Renal cortex interstitium (tissue), 15 donors: ENCODE measurements at places on chromosomes 12 and 14. TPM values are rescaled to one million over a fixed set of nuclear protein-coding genes. Genes with fewer than 3 reads are reported as not detected.

DNA sequence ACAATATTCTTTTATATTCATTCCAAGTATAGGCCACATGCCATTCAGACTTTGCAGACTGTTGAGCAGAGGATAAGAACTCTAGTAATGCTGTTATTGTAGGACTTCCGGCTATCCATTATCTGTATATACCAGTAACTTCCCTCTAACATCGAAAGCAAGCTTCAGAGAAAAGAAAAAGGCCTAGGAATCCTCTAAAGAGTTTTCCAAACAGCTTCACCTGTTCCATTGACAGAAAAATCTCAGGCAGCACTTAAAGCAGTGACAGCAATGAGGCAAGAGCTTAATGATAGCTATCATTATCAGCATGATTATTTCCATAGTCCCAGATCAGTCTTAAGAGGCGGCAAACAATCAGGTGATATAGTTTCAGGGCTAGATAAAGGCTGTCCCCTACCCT, 1.8 kb downstream of the CPNE8 start:
- no peak for DNase-seq

GRCh38 chr14:35391388-35391710, 13.2 kb downstream of the NFKBIA start:
- DNase-seq = no peak

GRCh38 chr12:50057000-50057841, at the start of gene ASIC1:
Gene ASIC1, plus strand, starts transcription at chr12:50057596. Its CDS starts 1,171 bp downstream, at chr12:50058767.
- peak; percentile 64 for DNase-seq

Gene ADAM20
- 0.11 TPM for polyA plus RNA-seq

GRCh38 chr14:23568600-23569331, 1.2 kb upstream of the AP1G2 start:
- peak; percentile 18 for DNase-seq

Gene SERPINA10
- polyA plus RNA-seq = 0.27 TPM

DNA sequence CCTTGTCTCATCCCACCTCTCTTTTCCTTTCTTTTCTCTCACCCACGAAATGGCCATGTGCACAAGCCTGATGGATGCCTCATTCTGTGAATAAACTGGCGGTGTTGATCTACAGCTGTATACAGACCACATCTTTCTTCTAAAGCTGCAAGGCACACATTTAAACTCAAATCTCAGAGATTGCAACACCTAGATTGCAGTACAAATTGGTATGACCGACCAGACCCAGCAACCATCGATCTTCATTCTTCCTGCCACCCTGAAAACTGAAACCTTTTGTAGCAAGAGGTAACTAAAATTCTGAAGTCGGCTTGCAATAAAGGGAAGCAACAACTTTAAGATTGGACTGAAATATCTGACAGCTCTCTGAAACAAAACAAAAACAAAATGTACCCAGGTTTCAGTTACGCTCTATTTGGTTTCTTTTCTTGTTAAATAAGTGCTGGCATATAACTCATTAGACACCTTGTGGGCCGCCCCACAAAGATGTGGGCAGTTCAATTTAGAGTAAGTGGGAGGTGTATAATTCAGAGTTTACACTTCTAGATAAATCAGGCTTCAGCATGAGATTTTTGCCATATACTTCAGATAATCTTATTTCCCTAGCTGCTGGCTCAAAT, 390.0 kb upstream of the NOVA1 start:
- no peak for DNase-seq

GRCh38 chr12:88253371-88253978, 111.4 kb downstream of the TMTC3 start:
- no peak for DNase-seq

Gene C12orf50
- 0.39 TPM for polyA plus RNA-seq

DNA sequence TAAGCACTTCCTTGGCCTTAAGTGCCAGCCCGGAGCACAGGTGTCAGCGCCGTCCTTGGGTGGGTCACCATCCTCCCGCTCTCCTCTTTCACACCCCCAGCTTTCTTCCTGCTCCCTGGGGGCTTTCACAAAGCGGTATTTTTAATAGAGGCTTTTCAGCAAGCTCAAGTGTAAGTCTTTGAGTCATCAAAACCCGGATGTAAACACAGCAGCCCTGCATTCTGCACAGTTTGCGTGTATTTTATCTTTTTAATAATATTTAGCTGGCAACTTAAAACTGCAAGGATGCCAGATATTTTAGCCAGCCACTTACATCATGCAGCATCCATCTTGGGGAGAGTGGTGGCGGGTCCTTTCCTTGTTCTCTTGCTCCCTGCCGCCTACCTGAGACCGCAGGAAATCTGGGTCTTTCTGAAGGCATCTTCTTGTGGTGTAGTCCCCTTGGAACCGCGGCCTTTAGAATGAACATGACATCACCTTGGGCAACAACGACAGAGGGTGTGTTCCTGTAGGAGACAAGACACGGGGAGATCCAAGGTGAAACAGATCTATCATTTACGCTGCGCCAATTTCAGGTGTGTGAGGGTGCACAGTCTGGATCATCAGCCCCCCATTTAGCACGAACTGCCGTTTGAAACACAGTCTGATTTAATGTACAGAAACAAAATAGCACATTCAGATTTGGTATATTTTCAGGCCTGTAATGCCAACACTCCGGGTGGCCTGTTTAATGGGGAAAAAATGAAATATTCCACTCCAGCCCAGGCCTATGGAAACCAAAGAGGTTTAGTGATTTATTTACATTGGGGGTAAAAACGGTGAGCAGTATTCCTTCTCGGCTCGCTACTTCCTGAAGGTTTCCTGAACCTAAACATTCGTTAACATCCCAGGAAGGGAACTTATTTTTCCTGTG, 12.5 kb upstream of the IRF2BPL start:
- no peak for DNase-seq

GRCh38 chr12:107684990-107685359, 624 bp upstream of the PWP1 start:
- DNase-seq = peak; percentile 26

- no peak for DNase-seq
Measured at GRCh38 chr14:77654001-77654441, 37.6 kb upstream of the SPTLC2 start.
